ENCODE measurements at places on chromosomes 16 and 17. TPM values are rescaled to one million over a fixed set of nuclear protein-coding genes. Genes with fewer than 3 reads are reported as not detected.

Gene AANAT
- total RNA-seq, result not detected

DNA sequence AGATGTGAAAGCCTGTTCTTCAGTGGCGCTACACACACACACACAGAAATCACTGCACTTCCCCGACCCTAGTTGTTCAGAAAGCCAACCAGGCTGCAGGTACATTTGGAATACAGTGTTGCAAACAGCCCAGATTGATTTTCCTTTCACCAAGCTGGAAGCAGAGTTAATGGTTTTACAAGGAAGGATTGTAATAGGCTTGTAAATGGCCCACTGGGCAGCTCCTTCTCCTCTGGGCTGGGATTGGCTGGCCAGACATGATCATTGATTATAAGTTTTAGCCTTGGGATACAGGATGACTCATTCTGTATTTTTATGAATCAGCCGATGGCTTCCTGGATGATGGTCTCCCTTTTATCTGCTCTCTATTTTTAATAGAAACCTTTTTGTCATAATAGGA lies 2.5 kb downstream of the VAT1L start:
- no peak for DNase-seq

DNA sequence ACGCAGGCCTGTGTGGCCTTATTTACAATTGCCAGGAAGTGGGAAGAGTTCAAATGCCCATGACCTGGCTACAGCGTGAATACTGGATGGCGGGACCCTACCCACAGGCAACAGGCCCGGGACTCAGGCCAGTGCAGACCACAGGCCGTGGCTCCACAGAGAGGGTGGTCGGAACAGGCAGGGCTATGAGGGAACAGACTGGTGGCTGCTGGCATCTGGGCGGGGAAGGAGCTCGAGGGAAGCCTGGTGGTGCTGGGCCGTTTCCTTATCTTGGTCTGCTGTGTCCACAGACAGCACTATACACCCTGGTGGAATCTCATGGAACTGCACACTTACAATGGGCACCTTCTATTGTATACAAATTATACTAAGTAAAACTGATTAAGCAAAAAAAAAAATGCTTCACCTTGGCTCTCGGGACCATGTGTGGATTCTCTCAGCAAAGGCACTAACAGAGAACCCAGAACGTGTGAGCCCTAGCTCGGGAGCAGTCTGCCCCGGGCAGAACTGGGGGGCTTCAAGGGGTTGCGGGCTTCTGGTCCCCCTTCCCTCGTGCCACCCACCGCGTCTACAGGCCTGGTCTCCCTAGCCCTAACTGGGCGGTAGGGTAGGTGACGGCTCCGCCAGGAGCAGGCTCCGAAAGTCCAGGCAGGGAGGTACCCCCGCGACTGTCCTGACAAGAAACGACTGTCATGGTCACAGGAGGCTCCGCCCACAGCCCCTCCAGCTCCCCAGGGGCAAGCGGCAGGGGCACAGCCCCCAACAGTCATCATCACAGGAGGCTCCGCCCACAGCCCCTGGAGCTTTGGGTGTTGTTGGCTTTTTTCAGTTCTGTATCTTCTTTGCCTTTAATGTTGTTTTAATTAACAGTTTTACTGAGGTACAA lies 21.8 kb downstream of the CEP131 start:
- no peak for DNase-seq

- DNase-seq, result peak; percentile 44
Observed at GRCh38 chr17:74682471-74683190, 30.1 kb downstream of the CD300LF start.
